ENCODE measurements at places on chromosomes 7 and 10.
A peak's percentile ranks its signal among the peaks of the same experiment; 100 is the strongest.

DNA sequence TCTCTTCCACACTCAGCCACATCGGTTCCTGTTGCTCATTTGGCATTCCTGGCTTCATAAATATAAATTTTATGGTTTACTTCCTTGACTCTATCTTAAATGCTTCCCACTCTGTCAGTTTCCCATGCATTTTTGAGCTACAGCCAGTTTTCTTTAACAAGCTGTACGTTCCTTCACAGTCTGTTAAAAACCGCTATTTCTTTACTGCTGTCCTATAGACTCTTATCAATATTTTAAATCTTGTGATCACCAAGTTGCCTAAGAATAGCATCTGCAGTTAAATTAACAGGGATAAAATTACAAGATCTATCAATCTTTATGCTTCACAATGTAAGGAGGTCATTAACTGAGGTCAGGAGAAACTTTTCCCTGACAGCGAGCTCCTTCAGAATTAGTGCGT, 103.1 kb upstream of the RHOBTB1 start:
- no peak for DNase-seq

DNA sequence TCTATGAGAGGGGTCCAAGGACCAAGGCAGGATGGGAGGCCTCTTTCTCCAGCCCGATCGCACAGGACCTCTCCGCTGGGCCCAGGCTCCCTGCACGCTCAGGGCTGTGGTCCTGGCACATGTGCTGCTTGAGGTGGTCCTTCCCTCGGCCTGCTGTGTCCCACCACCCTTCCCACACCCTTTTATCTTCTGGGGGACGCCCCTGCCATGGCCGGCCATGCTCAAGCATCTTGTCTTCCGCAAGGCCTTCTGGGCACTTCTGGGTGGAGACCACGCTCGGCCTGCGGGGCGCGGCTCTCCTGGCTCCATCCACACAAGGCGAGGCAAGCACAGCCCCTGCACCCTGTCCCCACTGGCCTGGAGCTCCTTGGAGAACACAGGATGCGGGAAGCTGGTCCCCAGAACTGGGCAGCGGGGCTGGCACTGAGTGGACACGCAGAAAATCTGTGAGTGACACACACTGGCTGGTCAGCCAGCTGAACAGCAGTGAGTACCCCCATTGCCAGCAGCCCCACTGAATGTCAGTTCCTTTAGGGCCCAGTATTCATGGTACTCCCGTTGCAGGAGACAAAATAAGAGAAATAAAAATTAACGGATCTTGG, 115.9 kb downstream of the TCERG1L start:
- no peak for DNase-seq

DNA sequence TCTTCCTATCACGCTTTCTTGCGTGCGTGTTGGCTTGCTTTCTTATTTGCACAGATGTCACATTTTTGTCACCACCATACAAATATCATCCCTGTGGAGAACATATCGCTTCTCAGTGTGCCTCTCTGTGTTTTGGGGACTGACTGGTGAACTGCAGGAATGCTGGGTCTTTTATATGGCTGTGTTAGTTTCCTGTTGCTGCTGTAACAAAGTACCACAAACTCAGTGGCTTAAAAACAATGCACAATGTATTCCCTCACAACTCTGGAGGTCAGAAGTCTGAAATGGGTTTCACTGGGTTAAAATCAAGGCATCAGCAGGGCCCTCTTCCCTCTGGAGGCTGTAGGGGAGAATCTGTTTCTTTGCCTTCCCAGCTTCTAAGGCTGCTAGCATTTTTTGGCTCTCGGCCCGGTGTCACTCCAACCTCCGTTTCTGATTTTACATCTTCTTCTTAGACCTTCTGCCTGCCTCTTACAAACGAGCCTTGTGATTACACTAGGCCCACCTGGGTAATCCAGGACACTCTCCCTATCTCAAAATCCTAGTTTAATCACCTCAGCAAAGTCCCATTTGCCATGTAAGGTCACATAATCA, 82.0 kb downstream of the LRMDA start:
- DNase-seq = no peak

DNA sequence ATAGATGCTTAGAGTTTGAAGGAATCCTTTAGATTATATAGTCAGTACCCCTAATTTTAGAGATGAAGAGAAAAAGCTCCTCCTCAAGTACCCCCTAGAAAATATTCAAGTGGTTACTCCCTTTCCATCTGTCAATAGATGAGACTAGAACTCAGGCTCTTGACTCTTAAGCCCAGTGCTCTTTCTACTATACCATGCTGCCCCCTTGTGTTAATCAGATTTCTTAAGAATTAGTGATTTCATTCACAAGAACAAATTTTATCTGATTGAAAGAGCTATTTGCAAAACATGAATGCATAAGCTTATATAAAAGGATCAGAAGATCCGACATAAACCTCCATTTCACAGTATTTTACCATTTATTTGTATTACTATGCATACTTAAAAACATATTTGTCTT, 179.3 kb downstream of the TFEC start:
- peak; percentile 41 for DNase-seq

DNA sequence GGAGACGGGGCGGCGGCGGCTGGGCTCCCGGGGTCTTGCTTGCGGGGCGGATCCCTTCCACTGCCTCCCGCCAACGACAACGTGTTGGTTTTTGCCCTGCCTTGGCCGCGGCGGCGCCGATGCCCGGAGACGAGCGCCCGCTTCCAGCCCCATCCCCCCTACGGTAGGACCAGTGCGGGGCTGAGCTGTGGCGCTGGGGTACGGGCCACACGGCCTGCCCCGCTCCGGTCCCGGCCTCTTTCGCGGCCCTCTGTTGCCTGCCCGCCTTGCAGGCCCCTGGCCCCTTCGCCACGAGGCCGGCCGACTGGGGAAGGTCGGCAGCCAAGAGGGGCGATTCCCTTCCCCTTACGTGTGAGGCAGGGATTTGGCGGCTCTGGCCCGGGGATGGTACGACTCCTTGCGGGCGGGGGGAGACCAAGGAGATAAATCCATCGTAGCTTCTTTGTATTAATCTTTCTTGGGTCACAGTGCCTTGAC, 488 bp downstream of the EIF4H start:
- peak; percentile 61 for DNase-seq

DNA sequence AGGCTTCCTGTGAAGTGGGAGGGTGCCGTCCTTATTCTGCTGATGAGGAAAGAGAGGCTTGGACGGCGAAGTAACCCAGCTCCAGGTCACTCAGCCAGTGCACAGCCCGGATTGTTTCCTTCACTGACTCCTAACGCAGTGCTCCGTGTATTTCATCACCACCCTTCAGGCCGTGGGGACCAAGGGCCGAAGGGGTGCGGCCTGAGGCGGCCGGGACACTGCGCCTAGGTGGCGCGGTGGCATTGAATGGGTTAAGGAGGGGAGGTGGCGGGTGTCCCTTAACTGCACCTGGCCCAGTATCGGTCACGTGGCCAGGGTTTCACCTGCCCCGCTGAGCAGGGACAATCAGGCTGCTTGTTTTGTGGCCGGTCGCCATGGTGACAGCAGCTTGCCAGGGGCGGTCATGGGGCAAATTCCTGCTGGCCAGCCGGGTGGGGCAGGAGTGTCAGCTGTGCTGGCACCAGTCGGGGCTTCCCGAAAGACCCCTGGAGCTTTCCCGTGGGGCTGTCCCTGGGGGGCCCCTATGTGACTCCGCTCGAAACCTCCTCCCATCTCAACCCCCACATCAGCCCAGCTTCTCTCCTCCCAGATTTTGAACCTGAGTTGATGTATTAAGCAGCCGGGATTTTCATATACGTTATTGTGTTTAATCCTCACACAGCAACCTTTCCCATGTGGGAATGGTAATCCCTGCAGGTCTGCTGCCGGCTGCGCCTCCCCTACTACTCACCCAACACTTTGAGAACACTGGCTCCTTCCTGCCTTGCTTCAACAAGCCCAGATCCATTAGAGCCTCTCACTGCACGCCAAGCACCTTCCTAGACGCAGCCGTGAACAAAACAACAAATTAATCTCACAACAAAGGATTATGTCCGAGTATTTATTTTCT, 4.4 kb upstream of the ABHD11 start:
- DNase-seq = no peak

DNA sequence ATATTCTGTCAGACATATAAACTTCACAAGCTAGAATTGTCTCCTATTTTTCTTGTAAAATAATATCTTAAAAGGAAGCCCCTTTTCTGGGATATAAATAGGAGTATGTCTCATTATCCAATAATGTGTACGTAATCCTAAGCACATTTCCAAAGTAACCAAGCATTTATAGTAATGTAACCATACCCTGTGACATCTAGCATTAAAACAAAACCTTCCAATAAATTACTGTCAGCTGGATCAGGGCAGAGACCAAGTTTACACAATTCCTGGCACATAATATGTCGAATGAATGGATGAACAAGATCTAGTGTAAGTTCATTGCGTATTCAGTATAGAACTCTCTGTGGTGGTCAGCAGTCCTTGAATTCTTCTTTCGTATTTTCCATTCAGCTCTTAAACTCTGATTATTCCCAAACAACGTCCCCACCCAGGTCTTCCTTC, 14.3 kb downstream of the CPED1 start:
- DNase-seq = no peak

- DNase-seq = no peak
These were observed 381.6 kb downstream of the SUGCT start for GRCh38 chr7:40516376-40516775.

- DNase-seq = peak; percentile 57
These were observed 237.8 kb downstream of the SEMA3E start for GRCh38 chr7:83410989-83411591.

DNA sequence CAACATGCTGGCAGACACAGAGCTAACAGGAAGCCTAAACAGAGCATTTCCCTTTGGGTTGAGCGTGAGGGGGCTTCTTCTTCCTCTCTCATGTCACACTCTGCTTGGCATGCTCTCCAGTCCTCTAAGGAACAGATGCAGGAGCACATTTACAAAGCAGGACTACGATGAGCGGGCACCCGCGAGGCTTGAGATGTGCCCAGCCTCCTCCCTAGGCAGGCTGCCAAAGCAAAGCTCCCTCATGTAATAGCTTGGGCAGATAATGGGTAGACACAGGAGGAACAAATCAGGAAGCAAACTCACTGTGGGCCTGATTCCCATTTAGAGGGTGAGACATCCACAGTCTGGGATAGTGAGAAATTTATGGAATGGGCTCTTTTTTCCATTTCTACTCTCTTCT, 519.1 kb downstream of the NRG3 start:
- no peak for DNase-seq

DNA sequence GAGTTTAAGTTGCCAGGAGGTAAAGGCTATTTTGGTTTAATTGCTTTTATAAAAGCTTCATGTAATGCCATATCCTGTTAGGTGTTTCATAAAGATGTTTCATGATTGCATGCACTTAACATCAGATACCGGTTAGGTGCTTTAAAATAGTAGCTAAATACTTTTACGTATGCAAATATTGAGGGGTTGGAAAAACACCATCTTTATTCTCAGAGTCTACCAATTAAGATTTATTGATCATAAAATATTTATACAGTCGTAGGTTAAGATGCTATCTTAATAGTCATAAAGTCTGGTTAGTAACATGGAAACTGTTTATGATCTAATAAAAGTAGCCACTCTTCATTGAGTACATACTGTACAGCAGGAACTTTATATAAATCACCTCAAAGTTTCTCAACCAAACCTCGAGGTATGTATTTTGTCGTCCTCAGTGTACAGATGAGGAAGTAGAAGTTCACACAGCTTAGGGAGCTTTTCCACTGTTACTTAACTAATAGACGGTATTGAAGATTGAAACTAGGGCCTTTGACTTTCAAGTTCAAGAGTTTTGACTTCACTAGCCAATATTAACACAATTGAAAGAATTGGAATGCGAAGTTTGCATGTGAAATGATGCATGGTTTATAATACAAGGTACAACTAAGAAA, 897.1 kb downstream of the GATA3 start:
- no peak for DNase-seq

GRCh38 chr7:2086229-2086628, 146.5 kb downstream of the MAD1L1 start:
- DNase-seq = no peak

GRCh38 chr10:110323503-110323902, 18.8 kb upstream of the SMNDC1 start:
- peak; percentile 79 for DNase-seq

- DNase-seq = peak; percentile 37
These were observed 65.5 kb downstream of the LRRC17 start for GRCh38 chr7:102978284-102978683.

DNA sequence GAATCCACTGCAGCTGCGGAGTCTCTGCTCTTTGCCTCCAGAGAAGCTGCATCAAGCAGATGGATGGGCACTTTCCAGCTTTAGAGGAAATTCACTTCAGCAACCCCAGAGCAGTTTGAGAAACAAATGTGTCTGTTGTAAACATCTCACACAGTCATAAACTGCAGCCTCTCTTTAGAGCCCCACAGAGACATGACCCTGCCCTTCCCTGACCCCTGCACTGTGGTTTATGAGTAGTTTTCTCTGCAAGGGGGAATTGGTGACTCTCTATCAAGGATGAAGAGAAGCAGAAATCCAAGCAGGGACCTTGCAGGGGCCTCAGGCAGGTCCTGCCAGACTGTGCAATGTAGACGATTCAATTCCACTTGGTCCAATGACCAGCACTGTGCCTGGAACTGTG, 160.2 kb downstream of the SH2D4B start:
- DNase-seq = no peak

- no peak for DNase-seq
These were observed 137.2 kb upstream of the RSU1 start for GRCh38 chr10:16954280-16955030.

GRCh38 chr7:134742688-134743350, 36.6 kb upstream of the CALD1 start:
- peak; percentile 76 for DNase-seq

DNA sequence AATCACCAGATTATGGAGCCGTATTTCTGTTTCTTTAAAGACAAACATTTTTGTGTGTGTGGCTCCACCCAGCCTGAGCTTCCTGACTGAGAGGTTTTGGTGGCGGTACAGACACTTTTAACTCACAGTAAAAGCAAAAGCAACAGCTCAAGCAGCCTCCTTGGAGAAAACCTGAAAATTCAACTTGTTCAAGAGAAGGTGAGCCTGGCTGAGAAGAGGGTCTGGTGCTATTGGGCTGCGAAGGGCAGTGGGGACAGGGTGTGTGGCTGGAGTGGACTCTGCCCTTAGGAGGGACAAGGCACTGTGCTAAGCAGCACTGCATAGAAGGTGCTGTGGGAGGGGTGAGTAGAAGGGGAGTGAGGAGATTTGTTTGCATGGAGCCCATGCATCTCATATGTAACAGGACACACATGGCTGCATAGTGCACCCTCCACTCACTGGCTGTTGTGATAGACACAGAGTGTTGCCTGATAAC, at the start of gene GIMAP7:
TSS of gene GIMAP7 (plus strand) at position 125 of the 475 bp plus-strand sequence. CDS start 5,103 bp downstream, outside the sequence.
- no peak for DNase-seq

DNA sequence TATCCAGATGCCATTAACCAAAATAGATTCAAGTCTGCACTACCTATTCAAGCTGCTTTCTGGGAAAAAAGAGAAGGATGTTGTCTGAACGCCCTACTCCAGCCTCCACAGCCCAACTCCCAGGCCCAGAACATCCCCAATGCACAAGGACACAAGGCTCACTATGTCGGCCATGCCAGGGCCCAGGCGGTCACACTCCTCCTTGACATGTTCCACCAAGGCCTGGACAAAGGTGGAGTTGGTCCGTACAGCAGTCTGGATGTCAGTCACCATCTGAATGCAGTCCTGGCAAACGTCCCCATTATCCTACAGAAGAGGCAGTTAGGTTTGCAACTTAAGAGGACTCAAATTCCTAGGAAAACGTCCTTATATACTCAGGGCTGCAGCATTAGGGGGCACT, 23.2 kb downstream of the PSAP start:
- DNase-seq = no peak

- DNase-seq = no peak
These were observed 648 bp downstream of the HUS1 start for GRCh38 chr7:47978790-47979144.

GRCh38 chr10:131841661-131842139, 59.1 kb upstream of the PPP2R2D start:
- DNase-seq = no peak

GRCh38 chr10:35487336-35488034, 117.7 kb upstream of the GJD4 start:
- DNase-seq = no peak

Data from GM03348 (cell line).